ENCODE measurements at places on chromosomes 6 and 20.
A peak's percentile ranks its signal among the peaks of the same experiment; 100 is the strongest.

GRCh38 chr6:169859401-169859977, 108.1 kb downstream of the ERMARD start:
- DNase-seq = no peak

DNA sequence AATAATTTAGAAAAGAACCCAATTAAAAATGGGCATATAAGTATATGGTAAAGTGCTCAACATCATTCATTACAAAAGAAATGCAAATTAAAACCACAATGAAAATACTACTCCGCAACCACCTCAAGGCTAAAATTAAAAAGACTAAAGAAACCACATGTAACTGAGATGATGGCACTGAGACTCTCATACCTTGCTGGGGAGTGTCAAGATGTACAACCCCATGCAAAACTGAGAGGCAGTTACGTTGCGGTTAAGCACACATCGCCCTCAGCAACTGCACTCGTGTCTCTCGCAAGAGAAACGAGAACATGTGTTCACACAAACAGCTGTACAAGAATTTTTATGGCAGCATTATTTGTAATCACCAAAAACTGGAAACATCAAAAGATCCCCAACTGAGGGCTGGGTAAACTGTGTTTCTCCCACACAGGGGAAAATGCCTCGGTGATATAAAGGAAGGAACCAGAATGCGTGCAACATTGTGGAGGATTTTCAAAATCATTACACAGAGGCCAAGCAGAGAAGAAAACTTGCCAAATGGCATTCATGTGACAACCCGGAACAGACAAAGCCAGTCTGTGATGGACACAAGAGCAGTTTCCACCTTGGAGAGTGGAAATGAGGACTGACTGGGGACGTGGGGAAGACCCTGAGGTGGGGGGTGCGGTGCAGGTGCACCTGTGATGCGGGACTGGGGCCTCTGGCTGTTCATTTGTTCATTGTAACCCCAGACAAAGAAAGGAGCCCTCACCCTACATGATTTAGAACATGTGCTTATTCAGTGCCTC, 144.9 kb downstream of the WDR27 start:
- DNase-seq = no peak

DNA sequence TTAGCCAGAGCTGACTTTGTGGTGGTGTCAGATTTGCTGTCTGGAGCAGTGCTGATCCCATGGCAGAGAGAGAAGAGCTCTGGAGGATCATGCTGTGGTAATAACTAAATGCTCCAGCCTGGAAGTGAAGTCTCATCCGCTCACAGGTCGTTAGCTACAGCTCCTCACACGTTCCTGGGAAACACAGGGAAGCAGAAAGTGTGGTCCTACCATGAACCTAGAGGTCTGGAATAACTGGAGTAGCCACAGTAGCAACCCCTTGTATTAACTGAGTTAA, 2.7 kb downstream of the HIVEP1 start:
- no peak for DNase-seq

- DNase-seq = peak; percentile 3
Observed at GRCh38 chr20:20568604-20569205, 143.7 kb downstream of the RALGAPA2 start.

GRCh38 chr6:16691324-16691723, 69.9 kb downstream of the ATXN1 start:
- DNase-seq = no peak

- DNase-seq = no peak
Observed at GRCh38 chr6:146833157-146833556, 234.4 kb downstream of the ADGB start.

DNA sequence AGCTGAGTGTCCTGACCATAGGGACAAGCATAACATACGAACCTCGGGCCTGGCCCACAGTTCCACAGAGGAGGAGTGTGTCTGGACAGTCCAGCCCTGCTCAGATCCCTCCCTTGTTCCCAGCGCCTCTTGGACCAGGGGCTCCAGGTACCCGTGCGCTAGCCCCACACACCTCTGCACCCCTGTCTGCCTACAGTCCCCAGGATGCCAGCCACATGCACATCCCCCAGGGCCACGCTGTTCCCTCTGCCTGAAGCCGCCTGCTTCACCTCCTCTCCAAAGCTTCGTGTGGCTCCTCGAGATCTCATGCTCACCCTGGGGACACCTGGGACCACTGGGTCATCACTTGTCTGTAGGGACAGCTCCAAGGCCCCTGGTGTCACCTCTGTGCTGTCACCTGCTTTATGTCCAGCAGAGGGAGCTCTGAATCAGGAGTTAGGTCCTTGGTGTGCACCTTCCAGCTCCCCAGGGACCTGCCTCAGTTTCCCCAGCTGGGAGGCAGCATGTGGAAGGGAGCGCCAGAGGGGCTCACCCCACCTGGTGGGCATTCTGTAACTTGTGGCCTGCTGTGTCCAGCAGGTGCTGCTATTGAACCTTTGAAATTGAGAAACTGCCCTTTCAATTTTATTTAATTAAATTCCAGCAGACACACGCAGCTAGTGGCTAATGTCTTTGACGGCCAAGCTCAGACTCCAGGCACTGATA, 7.3 kb upstream of the YTHDF1 start:
- DNase-seq = no peak

DNA sequence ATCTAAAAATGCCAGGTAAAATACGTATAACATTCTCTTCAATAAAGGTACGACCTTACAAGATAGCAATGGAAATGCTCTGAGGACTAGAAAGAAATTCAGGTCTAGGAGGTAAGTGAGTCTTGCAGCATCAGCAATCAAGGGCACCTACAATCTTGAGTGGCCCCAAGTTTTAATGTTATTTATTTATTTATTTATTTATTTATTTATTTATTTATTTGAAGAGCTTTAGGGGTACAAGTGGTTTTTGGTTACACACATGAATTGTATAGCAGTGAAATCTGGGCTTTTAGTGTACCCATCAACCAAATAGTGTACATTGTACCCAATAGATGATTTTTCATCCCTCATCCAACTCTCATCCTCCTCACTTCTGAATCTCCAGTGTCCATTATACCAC, 574.0 kb upstream of the POU3F2 start:
- DNase-seq = no peak

DNA sequence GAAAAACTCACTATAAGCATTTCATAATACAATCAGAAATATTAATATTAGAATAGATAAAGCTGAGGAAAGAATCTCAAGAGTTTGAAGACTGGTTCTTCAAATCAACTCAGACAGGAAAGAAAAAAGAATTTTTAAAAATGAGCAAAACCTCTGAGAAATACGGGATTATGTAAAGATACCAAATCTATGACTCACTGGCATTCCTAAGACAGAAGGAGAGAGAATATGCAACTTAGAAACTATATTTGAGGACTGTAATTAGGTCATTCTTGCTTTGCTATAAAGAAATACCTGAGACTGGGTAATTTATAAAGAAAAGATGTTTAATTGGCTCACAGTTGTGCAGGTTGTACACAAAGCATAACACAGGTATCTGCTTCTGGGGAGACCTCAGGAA, 665.1 kb downstream of the RNF144B start:
- DNase-seq = no peak

- DNase-seq = peak; percentile 78
Observed at GRCh38 chr6:37102299-37103168, 67.4 kb upstream of the PIM1 start.

DNA sequence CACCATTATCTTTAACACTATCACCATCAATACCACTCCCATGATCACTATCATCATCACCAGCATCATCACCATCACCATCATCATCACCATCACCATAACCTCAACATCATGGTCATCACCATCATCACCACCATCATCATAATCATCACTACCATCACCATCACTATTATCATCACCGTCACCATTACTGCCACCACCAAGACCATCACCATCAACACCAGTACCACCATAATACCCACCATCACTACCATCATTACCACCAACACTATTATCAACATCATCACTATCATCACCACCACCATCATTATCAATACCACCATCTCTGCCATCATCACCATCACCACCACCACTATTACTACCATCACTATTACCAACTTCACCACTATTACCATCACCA, 32.7 kb upstream of the CST1 start:
- no peak for DNase-seq

DNA sequence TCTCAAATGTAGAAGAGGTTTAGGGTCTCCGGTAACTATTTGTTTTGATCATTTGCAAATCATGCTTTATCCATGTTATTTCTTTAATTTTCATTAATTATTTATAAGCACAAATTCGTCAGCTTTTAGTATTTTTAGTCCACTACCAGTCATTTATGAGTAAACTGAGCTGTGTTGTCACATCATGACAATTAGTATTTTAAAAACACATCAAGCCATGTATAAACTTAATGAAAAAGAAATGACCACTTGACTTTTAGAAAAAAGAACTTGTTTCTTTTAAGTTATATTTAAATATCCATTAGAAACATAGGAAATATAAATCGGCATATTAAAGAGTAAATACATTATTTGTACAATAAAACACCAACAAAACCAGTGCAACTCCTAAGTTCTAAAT, 2.8 kb downstream of the NKX2-4 start:
- no peak for DNase-seq

DNA sequence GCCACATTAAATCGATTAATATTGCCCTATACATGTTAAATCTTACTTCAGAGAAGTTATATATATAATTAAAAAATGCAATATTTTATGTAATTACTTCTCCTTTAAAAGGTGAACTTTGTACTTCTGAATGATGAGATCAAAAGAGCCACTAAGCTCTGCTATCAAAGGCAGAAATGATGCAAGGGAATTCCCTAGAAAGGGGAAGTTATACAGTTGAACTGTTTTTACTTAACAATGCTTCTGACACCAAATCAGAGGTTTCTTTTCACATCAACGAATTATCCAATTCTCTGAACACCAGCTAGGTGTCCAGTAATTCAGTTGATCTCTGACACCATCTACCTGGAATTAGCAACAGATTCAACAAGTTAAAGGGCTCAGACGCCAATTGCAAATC, 319.9 kb upstream of the TSHZ2 start:
- no peak for DNase-seq

DNA sequence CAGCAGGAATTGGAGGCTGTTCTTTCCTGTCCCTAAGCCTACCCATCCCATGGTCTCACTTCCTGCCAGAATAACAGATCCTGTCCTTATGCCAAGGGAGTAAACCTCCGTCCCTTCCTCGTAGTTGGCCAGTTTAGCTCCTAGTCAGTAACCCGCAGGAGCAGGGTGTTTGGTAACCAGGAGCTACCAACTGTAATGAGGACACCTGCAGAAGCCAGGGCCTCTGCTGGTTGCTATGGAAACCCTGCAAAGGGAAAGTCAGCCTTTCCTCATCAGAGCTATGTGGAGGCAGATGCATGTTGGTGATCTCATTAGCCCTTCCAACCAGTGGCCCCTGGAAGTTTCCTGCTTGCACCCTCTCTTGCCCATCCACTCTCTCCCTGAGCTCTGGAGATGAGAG, 368.2 kb upstream of the SULF2 start:
- DNase-seq = no peak

All from AG09319 (cell line).